ENCODE measurements at places on chromosomes 3 and 15. TPM values are rescaled to one million over a fixed set of nuclear protein-coding genes. Genes with fewer than 3 reads are reported as not detected.

The IP6K2 gene
- 58.2 TPM for total RNA-seq

DNA sequence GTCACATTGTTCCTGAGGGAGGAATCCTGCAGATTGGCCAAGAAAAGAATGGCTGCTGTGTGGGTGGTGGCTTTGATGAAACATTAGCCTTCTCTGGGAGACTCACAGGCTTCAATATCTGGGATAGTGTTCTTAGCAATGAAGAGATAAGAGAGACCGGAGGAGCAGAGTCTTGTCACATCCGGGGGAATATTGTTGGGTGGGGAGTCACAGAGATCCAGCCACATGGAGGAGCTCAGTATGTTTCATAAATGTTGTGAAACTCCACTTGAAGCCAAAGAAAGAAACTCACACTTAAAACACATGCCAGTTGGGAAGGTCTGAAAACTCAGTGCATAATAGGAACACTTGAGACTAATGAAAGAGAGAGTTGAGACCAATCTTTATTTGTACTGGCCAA lies 6.1 kb downstream of the PTX3 start:
- DNase-seq = no peak

DNA sequence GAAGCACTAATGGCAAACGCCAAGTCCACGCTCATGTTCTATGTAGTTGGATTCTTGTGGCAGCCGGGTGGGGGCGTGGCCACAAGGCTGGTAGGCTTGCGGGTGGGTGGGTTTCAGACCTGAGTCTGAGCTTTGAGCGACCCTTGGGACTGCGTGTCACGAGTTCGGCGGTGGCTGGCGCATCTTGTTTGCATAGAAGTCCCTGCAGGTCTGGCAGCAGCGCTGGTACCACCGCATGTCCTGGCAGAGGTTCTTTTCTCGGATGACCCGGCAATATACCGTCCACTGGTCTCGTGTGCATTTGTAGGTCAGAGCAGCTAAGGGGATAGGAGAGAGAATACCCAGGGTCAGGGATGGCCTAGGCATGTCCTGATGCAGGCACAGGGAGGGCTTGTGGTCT lies 241.0 kb upstream of the LYSMD4 start:
- peak; percentile 64 for DNase-seq

DNA sequence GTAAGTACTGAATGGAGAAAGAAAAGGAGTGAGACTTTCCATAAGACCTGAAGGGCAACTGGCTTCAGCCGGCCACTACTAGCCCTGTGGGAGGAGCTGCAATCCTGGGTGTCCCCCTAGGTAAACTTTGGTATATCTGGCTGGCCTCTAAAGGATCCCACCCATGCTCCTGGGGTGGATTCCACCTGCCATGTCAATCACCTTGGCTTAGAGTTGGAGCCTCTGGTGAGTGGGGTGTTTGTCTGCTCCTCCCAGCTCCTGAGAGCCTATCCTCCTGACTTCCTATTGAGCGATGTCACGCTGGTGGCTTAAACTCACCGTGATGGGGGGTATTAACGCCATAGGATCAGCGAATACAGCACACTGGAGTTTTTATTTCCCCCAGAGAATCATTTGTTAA lies 2.6 kb downstream of the SPTBN5 start:
- no peak for DNase-seq

Data from aorta (tissue), 5 donors.